ENCODE measurements at places on chromosomes 11 and 22.

DNA sequence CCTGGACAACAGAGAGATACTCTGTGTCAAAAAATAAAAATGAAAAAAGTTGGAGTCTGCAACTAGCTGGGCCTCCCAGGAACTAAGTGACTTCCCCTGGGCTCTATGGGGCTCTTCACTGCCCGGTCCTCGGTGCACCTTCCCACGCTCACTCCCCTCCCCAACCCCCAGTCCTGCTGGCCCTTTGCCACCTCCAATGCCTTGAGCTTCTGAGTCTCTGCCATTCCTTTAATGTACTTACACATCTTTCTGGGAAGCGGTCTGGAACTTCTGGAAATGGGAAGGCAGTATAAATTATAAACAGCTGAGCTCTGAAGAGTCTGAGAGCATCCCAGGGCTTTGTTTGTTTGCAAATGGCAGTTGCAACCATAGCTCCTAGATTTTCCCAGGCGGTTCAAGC lies 5.9 kb upstream of the BATF2 start:
- no peak for DNase-seq

- no peak for DNase-seq
Observed at GRCh38 chr22:25077964-25078363, 121.7 kb upstream of the CRYBB3 start.

- DNase-seq, result no peak
Observed at GRCh38 chr11:113876798-113877669, 1.7 kb upstream of the USP28 start.

DNA sequence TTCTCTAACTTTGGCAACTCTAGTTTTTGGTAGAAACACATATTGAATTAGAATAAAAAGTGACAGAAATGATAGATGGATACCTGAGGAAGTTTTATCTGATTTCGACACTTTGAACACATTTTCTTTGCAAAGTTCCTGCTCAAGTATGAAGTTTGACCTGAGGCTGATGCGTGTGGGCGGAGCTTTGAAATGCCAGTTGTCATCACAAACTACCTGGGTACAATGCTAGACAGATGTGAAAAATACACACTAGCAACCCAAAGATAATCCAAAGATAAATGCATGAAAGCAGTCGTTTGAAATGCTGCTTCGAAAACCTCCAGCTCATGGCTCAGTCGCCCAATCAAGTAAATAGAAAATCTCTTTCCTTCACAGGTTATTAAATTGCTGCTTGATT lies 54.8 kb downstream of the CD44 start:
- no peak for DNase-seq

GRCh38 chr11:119918347-119918746 lies 189.3 kb upstream of the NECTIN1 start:
- DNase-seq, result no peak

- no peak for DNase-seq
Observed at GRCh38 chr11:134988495-134988894, 576.5 kb upstream of the B3GAT1 start.

- DNase-seq, result no peak
Observed at GRCh38 chr11:129141748-129142523, 50.2 kb downstream of the ARHGAP32 start.

GRCh38 chr22:46967445-46968358 lies 205.3 kb downstream of the TBC1D22A start:
- DNase-seq, result no peak

Measured in activated naive CD8-positive, alpha-beta T cell treated with anti-CD3 and anti-CD28 coated beads, Interleukin-2, amount 10 ng/mL, durations not matched to agents 7 days and 5 days (primary cell).